ENCODE measurements at places on chromosomes 11 and 22.
A peak's percentile ranks its signal among the peaks of the same experiment; 100 is the strongest.

- no peak for DNase-seq
Measured at GRCh38 chr11:114606003-114606801, 10.6 kb upstream of the NXPE4 start.

DNA sequence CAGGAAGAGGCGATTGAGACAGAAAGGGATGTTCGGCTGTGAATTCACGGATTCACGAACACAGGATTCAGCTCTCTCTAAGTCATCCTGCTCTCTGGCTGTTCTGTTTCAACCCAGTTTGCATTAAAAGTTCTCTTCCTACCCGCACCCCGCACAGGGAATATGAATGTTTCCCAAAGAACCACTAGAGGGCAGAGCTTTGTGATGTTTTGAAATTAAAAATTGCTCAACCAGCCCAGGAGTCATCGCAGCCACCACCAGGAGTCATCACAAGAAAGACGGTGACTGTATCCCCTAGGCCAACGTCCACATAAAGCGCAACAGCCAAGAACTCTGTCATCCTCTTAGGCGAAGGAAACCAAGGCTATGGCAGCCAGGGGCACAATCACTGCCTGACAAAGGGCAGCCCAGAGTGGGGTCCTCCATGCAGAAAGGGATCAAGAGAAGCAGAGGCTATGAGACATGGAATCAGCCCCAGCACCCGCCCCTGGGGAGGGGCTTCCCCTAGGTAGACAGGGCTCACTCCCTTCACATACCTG, 122.4 kb downstream of the WT1 start:
- DNase-seq: peak; percentile 21

DNA sequence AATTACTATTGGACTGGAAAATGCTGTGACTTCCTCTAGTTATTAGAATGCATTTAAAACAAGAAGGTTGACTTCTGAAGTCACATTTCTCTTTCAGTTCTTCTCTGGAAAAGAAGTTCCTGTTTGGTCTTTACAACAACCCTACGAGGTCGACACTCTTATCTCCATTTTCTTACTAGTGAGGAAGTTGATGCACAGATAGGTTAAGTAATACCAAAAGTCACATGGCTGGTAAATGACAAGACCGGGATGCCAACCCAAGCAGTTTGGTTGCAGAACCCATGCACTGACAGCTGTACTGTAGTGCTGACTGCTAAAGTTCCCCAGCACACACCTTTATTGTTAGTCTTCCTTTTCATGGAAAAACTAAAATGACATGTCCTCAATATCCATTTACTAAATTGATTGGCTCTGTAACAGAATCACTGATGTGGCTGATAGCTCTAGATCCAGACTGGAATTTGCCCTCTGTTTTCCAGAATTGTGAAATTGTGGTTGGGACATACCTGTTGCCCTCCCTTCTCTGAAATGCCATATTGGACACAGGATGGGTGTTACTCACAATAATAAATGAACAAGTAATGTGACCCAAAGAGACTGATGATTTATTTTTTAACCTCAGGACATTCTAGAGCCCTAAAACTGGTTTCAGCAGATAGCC, 9.4 kb upstream of the TECTA start:
- DNase-seq: no peak

GRCh38 chr22:20516399-20516798, 9.0 kb downstream of the MED15 start:
- no peak for DNase-seq

DNA sequence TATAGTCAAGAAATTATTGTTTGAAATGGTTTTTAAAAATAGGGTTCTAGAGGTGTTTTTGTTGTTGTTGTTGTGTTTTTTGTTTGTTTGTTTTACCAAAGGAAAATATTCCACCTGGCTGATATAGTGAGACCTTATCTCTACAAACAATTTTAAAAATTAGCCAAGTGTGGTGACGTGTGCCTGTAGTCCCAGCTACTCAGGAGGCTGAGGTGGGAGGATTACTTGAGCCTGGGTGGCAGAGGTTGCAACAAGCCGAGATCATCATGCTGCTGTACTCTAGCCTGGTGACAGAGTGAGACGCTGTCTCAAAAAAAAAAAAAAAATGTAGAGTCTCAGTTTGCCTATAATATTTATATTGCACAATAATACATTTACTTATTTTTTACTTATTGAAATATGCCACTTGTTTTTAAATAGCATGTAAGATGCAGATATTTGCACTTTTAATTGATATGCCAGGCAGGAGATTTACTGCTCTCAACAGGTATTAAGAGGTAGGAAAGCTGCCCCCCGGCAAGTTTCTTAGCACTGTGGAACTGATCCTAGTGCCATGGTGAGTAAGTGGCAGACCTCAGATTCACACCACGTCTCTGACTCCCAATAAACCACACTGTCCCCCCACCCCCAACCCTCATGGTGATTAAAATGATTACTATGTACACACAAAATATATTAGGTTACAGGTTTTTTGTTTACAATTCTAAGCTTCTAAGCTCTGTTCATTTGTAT, 157.4 kb downstream of the TEAD1 start:
- peak; percentile 31 for DNase-seq

- no peak for DNase-seq
Measured at GRCh38 chr11:119012629-119013170, 5.4 kb downstream of the RPS25 start.

DNA sequence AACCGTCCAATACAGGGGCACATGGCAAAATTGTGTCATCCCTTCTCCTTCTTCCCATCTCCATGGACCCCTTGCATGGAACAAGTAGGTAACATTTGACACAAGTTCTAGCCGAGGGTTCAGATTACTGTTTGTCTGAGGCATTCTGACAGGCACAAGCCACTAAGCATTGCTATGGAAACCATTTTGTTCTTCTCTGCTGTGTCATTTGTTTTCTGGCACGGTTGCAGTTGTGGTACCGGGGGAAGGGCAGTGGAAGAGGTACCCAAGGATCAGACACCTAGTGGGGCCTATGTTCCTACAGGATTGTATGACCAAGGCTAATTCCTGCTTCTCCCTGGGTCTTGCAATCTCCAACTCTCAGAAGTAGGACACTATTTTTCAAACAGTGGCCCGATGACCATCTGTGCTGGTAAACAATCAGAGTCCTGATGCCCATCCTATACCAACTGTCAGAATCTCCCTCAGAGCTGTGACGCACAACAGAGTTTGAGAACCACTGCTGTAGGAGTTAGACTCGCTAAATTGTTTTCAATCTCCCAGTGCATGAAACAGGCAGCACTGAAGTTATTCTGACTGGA, 69.3 kb downstream of the KCNC1 start:
- DNase-seq: no peak

DNA sequence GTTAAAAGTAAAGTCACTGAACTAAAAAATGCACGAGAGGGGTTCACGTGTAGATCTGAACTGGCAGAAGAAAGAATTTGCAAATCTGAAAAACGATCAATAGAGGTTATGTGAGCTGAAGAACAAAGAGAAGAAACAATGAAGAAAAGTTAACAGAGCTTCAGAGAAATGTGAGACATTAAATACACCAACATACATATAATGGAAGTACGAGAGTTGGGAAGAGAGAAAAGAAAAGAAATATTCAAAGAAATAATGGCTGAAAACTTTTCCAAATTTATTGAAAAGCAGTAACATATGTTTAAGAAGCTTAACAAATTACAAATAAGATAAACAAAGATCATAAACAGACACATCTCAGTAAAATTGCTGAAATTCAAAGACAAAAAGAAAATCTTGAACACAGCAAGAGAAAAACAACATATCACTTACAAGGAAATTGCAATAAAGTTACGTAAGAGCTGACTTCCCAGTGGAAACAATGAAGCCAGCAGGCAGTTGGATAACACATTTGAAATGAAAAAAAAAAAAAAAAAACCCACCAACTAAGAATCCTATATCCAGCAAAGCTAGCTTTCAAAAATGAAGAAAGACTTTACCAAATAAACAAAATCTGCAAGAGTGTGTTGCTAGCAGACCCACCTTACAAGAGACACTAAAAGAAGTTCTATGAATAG, 56.8 kb downstream of the EMSY start:
- no peak for DNase-seq

DNA sequence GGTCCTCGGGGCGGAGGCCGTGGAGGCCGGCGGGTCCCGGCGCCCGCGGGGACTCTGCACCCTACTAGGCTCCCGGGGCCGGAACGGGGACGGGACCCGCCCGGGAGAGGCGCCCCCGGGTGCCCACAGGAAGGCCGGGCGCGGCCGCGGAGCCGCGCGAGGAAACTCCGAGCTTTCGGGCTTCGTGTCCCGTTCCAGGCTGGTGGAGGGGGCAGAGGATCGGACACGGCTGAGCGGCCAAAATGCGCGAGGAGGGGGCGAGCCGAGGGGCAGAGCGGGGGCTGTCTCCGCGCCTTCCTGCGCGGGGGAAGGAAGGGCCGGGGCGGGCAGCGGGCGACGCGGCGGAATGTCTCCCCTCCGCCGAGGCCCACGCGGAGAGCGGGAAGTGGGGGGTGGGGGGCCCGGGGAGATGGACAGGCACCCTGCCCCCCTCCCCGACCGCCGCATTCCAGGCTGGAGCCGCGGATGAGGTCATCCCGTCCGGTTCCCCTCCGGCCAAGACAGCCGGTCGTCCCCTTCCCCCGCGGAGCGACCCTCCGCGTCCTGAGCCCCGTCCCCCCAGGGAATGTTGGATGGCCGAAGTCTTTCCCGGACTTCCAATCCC, 430 bp downstream of the CDC42EP1 start:
- DNase-seq: no peak

- DNase-seq: no peak
Measured at GRCh38 chr11:43924112-43924855, 18.2 kb upstream of the C11orf96 start.

GRCh38 chr11:7416080-7416479, 69.2 kb upstream of the OLFML1 start:
- no peak for DNase-seq

DNA sequence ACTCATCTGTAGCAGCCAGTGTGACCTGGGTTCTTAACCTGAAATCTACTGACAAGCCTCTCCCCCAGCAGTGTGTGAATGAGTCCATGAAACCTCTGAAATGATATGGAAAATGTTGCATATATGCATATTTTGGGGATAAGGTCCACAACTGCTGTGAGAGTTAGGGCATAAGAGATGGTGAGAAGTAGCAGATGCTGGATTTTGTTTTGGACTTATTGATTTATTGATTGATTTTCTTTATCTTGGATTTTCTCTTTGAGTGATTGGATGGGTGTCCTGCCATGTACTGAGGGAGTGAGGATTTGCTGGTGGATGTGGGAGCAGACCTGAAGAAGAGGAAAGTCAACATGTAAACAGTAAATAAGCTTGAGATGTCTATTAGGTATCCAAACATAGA, 211.4 kb upstream of the SORL1-AS1 start:
- DNase-seq: no peak

GRCh38 chr11:22559416-22559815, 66.2 kb downstream of the FANCF start:
- no peak for DNase-seq

DNA sequence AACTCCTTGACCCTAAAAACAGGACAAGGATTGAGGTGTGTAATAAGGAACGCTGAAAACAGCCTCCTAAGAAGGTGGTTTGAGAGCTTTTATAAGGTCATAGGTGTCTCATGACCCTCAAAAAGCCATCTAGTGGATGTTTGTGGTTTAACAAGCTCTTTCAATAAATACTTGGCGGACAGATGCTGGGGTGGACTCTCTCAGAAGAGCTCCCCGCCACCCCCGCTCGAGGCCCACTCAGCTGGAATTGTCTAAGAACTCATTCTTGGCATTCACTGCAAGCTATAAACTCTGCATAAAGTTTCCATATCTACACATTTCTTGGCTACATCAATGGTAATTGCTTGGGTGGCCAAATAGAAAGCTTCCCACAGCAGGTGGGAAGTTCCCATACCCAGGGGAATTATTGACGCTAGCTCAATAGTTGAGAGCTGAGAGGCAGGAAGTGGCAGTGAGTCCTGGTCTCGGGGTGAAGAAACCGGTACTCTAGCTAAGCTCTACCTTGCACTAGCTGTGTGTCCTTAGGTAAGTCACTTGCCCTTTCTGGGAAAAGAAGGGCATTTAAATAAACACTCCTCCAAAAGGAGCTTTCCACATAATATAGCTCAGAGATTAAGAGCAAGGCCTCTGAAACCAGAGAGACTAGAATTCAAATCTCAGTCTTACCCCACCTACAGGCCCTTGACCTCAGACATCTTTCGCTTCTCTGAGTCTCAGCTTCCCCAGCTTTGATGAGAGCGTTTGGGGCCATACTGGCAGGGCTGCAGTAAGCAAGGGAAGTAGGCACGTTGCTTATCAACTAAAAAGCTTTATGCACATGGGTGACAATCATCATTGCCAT, 6.4 kb downstream of the MS4A15 start:
- no peak for DNase-seq

DNA sequence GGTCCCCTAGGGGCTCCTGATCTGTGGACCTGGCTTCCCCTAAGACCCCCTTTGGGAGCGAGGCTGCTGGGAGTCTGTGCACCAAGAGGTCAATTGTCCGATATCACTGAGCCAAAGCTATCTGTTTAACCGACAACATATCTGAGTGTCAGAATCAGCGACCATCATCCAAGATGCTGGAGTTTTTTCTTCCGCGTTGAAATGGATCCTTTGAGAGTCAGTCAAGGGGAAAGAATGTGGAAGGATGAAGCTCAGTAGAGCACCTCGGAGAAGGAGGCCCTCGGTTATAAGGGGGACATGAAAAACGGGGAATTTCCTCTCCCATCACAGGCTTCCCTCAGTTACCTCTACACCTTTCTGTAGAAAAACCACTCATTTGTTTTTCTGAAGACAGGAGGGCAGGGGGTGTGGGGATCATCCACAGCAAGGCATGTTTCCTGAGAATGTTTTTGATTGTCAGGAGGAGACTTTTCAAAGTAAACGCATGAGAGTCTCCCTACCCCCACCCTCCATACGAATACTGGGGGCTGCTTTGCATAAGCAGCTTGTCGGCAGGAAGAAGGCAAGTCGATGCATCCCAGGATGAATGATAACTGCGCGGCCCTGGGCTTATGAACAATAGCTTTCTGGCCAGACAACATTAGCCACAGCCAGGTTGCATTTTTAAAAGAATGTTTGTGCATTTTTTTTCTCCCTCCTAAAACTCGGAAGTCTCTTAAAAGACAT, 37.7 kb upstream of the CCND1 start:
- no peak for DNase-seq

DNA sequence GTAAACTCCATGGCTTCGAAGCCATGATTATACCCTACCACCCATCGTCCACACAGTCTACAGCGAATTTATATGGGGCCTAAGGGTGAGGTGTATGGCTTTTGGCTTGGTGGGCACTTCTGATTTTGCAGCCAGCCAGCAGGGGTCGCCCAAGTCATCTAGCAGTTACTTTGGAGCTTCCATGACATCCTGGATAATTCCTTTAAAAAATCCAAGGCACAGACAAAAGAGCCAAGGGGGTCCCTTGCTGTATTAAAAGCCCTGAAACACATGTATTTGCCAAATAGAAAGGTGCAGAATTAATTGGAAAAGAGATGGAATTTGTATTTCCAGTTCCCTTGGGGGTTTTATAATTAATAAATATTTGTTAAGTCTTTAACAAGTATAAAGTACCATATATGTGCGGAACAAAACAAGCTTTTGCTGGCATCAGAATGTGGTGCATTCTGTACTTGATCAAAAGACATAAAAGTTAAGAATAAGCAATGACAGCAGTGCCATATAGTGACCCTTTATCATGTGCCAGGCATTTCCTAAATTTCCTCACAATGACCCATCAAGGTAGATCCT, 132.8 kb upstream of the PITPNB start:
- no peak for DNase-seq

GRCh38 chr11:72627594-72628281, 46.5 kb downstream of the PDE2A start:
- no peak for DNase-seq

- no peak for DNase-seq
Measured at GRCh38 chr11:133082453-133082781, 449.9 kb downstream of the OPCML start.

Data from NCI-H1436 treated with DMSO at 0.1 percent for 48 hours (cell line).